ENCODE measurements at places on chromosomes 1 and 21.

GRCh38 chr1:152959801-152960451, 10.5 kb upstream of the SPRR4 start:
- DNase-seq, result no peak

- DNase-seq, result no peak
Measured at GRCh38 chr1:103941086-103941485, 191.4 kb downstream of the AMY1C start.

DNA sequence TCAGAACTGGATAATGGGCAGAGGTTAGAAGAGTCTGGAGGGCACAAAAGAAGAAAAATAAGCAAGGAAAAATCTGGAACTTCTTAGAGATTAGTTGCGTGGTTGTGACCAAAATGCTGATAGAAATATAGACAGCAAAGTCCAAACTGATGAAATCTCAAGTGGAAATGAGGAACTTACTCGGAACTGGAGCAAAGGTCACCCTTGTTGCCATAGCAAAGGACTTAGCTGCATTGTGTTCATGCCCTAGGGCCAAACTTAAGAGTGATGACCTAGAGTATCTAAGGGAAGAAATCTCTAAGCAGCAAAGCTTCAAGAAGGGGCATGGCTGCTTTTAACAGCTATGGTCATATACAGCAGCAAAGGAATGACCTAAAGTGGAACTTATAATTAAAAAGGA, 180.0 kb downstream of the TTLL7 start:
- DNase-seq, result no peak

- no peak for DNase-seq
Measured at GRCh38 chr1:23816361-23816760, 8.9 kb downstream of the HMGCL start.

DNA sequence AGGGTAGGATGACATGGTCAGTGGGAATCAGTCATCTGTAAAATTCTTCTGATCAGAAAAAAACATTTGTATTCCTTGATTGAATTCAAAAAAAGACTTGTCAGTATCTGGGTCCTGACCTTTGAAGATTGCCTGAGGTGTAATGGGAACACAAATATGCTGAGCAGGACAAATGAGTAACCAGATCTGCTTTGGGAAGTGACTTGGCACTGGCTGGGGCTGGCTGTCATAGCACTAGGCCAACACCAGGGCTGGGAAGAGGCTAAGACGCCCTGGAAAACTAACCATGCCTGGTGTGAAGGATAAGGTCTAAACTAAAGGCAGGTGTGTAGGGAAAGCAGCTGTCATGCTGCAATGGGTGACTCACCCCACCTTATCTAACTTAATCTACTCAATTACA, 452.9 kb upstream of the BEND5 start:
- no peak for DNase-seq

- DNase-seq, result no peak
Measured at GRCh38 chr1:26280333-26281042, 602 bp downstream of the SH3BGRL3 start.

DNA sequence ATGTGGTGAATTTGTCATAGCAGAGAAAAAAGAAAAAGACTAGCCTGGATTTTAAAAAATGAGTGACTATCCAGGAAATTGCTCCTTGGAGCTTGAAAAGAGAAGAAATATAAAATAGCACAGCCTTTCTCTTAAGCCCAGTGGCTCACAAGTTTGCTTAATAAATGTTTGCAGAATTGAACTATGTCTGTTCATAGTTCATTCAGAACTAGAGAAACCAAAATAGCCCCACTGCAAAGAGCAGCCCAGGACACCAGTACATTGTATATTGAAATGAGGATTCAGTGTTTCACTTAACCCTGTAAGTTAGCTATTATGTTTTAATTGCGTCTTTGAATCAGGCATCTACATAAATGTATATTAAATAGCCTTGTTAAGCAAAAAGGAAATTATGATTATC, 88.8 kb downstream of the NR5A2 start:
- DNase-seq, result no peak

DNA sequence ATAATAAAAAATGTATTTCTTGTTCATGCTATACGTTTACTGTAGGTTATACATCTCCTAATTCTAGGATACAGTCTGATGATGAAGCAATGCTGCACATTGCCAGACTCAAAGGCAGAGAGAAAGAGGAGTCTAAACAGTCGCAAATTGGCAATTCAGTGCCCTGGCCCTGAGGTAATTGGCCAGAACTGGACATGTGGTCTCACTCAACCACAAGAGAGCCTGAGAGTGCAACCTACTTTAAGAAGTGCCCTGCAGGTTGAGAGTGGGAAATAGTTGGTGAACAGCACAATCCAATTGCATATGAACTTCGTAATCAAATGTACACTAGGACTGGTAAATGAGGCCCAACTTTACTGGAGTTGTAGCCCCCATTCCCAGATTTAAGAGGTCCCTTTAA, 5.0 kb upstream of the SLC35A3 start:
- DNase-seq, result no peak

DNA sequence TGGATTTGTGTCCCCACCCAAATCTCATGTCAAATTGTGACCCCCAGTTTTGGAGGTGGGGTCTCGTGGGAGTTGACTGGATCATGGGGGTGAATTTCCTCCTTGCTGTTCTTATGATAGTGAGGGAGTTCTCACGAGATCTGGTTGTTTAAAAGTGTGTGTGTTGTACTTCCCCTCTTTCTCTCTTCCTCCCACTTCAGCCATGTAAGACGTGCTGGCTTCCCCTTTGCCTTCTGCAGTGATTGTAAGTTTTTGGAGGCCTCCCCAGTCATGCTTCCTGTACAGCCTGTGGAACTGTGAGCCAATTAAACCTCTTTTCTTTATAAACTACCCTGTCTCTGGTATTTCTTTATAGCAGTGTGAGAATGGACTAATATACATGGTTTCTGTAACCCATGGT, 64.6 kb downstream of the RHOU start:
- DNase-seq, result no peak

DNA sequence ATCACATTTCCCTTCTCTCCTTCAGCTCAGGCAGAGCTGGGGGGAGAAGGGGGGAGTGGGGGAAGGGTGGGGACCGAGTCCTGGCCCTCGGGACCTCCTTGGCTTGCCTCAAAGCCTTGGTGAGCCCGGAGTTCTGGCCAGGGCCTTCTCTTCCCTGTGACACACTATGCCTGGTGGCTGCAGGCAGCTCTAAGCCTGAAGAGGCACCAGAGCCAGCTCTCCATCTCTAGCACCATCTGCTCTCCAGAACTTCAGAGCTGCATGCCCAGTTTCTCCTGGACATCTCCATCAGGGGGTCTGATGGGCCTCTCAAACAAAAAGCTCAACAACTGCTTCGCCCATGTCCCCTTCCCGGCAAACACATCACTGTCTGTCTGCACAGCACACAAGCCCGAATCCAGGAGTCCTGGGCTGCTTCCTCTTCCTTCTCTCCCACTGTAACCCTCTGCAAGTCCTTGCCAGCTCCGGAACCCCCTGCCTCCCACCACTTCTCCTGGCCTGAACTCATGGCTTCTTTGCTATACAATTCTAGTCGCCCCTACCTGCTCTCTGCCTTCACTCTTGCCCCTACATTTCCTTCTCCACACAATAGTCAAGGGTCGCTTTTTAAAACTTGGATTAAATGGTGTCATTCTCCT, 26.5 kb downstream of the KIAA1614 start:
- no peak for DNase-seq

GRCh38 chr1:111973150-111973790, 16.2 kb downstream of the KCND3 start:
- no peak for DNase-seq

DNA sequence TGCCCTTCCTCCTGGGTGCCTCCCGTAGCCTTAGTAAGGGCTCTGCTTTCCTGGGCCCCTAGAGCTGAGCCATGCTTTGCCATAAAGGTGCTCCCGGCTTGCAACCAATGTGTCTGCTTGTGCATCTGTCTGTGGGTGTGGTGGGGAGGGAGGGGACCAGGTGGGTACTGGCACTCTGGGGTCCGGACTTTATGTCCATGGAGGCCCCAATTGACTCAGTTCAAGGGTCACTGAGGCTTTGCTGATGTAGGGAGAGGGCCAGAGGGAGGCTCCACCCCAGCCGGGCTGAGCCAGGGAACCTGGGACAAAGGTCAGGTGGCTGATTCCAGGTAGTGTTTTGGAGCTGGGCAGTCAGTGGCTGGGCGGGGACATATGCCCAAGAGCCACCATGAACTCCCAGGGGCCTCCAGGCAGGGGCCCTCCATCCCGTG, 15.0 kb downstream of the TNFRSF25 start:
- DNase-seq, result no peak

- no peak for DNase-seq
Measured at GRCh38 chr1:230865062-230865817, 3.1 kb downstream of the C1orf198 start.

GRCh38 chr1:224065455-224065854, 48.5 kb upstream of the FBXO28 start:
- no peak for DNase-seq
